ENCODE measurements at places on chromosomes 1 and 21. TPM values are rescaled to one million over a fixed set of nuclear protein-coding genes. Genes with fewer than 3 reads are reported as not detected.

HTR6 gene
- 1.4 TPM for polyA plus RNA-seq

MNDA gene
- 6.0 TPM for polyA plus RNA-seq

SMIM11 gene
- polyA plus RNA-seq: 8.1 TPM

CAMSAP2 gene
- 41.6 TPM for polyA plus RNA-seq

GRCh38 chr21:44054710-44055109 is 42.6 kb downstream of the TRAPPC10 start:
- DNase-seq: peak; percentile 39

GRCh38 chr1:172122381-172122780 is 281.1 kb downstream of the DNM3 start:
- DNase-seq: no peak

DNA sequence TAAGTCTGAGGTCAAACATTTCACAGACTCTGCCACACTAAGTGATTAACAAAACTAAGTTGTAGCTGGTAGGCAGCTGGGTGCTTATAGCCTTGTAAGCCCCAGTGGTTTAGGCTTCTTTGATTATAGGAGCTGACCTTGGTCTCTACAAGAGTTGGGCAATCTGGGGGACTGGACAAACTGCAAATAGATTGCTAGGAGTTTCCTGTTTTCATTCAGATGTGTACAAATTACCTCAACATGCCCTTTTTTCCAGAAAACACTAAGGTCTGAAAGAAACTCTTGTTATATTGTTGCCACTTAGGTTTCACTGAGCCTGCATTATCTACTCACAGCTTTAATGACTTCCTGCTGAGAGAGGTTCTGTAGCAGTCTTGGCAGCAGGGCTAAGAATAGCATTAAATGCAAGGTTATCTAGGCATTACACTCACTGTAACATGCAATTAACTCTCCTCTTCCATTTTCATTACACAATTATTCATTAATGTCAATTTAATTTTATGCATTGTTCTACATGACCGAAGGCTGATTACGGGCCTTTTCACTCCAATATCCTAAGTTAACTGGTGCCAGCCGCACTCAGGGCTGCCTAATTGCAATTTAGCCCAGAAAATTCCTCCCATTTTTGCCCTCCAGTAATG is 314.0 kb downstream of the LMO4 start:
- no peak for DNase-seq

DNA sequence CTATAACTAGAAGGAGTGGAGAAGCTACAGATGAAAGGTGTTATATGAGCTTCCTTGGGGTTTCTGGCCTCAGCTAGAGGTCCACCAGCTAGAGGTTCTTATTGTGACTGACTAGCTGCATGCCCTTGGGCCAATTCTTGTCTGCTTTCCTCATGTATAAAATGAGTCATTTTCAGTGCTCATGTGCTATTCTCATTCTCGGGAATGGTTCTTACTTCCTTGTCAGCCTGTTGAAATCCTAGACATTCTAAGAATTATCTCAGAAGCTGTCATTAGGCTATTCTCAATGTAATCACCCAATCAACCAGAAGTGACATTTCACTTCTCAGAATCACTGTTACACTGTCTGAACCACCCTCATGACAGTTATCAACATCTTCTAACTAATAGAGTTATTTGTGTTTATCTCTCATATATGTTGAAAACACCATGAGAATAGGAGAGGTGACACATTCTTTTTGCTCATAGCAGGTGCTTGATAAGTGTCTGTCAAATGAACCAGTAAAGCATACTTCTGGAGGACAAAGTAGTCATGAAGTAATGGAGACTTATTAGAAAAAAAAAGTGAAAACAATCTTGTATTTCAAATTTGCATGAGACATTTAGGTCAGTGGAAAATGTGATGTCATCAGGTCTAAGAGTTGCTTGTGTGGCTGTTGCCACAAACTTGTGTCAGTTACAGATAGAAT is 122.8 kb upstream of the IVNS1ABP start:
- no peak for DNase-seq

DNA sequence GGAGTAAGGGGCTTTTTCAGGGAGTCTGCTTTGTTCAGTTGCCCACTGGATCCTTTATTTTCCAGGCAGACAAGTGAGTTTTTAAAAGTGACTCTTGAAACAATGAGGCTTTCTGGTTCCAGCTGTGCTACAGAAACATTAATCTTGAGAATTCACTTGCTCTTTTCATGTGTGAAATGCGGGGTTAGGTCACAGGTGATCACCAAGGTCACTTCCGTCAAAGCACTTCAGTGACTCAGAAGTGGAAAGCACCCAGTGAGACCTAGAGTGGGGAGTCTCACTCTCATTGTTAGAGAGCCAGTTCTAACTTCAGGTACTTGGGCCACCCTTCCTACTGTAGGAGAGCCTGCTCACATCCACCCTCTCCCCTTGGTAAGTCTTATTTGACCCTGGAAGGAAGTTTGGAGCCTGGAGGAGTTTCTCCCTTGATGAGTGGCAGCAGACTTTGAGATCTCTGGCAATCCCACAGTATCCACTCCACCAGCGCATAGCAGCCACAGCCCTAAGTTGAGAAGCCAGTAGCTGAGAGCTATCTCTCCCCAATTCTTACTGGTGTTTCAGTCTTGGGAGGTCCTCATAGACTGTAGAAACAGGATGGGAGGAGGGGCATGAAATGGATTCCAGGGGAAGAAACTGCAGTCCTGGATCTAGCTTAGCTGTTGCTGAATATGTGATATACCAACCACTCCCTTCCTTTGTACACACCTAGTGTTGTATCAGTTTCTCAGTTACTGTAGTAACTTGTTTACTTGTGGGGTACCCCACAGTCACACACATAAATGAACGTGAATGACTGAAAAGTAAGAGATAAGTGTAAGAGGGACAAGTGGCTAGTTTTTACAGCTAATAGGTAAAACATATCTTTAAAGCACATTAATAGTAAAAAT is 3.1 kb downstream of the TACSTD2 start:
- DNase-seq: no peak

DNA sequence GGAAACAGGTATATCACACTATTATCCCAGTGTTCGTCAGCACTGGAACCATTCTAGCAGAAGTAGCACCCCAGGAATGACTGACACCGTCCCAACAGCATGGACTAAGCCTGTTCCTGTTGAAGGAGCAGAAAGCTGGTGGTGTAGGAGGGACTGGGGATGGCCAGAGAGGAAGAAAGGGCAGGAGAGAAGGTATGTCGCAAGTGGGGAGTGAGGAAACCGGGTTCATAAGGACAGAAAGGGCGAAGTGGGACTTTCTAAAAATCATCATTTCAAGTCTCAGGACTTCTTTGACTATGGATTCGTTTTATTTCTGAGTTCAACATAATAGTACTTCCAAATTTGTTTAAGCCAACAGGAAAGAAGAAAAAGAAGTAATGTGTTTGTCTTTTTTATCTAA is 19.7 kb upstream of the MX1 start:
- DNase-seq: no peak

Measured in right renal cortex interstitium (tissue), 3 donors.